ENCODE measurements at places on chromosomes 7 and 10.

DNA sequence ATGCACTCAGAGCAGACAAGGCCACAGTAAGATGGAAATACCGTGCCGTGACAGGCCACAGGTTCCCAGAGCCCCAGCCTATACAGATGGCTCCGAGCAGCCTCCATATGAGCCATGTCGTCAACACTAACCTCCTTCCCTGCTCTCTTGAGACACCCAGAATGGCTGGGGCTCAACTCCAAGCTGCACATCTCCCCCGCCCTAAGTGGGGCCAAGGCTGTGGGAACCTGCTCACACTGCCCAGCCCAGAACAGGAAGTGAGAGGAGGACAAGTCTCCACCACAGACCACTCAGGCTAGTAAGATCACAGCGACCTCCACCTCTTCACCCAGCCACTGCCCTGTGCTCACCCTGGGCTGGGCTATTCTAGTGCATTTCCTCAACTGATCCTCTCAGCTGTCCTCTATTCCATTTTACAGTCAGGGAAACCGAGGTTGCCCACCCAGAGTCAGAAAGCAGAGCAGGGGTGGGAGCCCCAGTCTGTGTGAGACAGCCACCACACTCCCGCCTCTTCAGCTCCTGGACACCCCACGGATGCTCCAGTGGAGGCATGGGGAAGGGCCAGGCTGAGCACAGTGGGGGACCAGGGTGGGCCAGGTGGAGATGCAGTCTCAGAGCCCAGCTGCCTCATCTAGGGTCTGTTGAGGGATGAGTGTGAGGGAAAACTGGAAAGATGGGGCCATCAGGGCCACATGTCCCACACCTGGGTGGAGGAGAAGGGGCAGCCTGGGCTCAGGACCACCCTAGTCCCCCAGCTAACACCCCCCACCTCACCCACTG is 11.6 kb downstream of the GRID1 start:
- no peak for DNase-seq

GRCh38 chr7:121081327-121081936 is 92.9 kb downstream of the CPED1 start:
- peak; percentile 28 for DNase-seq

GRCh38 chr7:128777156-128778123 is 1.8 kb upstream of the OPN1SW start:
- DNase-seq, result no peak

DNA sequence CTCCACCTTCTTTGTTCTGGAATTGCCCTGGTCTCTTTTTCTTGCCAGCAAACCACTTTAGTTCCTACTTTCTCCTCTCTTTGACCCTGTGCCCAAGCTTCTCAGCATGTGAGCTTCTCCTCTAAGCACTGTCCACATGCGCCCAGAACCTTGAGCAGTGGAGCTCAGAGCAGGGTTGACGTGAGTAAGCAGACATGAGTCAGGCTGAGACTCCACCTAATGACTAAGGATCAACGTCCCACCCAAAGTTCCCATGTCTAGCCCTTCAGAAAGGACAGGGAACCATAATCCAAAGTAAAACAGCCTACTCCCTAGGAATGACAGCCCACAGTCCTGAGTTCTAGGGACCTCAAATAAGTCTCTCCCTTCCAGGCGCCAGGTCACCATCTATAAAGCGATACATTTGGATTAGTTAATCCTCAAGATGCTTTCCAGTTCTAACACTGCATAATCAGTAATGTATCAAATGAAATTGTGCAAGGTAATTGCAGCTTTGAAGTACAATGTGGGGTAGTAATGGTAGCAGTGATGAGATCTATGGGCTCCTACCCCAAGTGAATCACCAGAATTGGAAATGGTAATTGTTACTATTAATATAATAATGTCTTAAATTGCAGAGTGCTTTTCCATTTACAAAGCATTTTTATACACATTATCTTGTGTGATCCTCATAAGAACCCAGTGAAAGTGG is 44.5 kb downstream of the KCNMA1 start:
- DNase-seq, result peak; percentile 84

GRCh38 chr10:92278996-92279696 is 11.7 kb downstream of the CPEB3 start:
- no peak for DNase-seq

GRCh38 chr10:5423771-5424170 is 11.4 kb downstream of the NET1 start:
- DNase-seq, result no peak

DNA sequence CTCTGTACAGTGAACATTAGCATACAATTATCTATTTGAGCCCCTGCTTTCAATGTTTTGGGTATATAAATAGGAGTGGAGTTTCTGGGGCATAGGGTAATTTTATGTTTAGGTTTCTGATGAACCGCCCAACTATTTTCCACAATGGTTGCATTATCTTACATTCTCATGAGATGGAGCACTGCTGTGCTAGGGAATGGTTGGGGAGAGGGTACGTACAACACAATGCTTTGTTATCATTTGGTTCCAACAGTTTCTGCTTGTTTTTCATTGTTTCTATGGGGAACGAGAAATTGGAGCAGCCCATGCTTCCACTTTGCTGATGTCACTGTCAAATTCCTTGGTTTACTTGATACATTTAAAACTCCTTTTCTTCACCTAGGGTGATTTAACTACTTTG is 1115.3 kb downstream of the REEP3 start:
- DNase-seq, result no peak

DNA sequence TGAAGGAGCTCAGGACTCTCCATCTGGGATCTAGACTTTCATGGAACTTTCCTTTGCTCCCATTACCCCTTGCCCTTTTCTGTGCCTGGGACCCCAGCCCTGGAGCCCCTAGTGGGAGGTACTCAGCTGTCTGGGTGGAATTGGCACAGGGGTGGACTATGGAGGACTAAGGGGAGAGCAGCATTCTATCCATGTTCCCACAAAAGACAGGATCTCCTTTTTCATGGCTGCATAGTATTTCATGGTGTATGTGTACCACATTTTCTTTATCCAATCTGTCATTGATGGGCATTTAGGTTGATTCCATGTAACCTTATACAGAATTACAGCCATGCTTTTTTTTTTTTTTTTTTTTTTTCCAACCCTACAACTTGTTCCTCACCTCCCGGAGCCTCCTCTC is 89.1 kb downstream of the GALNT17 start:
- DNase-seq, result no peak

- no peak for DNase-seq
Measured at GRCh38 chr7:29296421-29296820, 101.8 kb downstream of the CHN2 start.

GRCh38 chr10:91596825-91597196 is 36.1 kb downstream of the PPP1R3C start:
- no peak for DNase-seq

GRCh38 chr7:135862586-135863340 is 114.2 kb upstream of the FAM180A start:
- DNase-seq, result no peak

- no peak for DNase-seq
Measured at GRCh38 chr10:72278668-72279393, 5.1 kb downstream of the DDIT4 start.

DNA sequence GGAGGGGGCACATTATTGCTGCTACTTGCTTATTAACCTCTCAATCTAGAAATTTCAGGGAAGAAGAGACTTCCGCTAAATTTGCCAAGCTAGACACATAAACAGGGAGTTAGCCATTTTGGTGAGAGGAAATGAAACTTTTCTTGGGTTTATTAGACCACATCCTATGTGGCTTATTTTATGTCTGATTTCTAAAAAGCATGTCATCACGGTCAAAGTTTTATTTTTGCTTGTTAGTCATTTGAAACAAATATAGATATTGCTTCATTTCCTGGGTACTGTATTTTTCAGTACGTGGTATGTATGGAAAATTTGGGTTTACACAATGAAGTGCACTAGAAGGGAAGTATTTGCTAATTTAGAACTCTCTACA is 144.1 kb downstream of the TCF7L2 start:
- DNase-seq, result no peak
